Frontal cortex (tissue), 4 donors: ENCODE measurements at places on chromosomes 7 and 10. TPM values are rescaled to one million over a fixed set of nuclear protein-coding genes. Genes with fewer than 3 reads are reported as not detected.

DNA sequence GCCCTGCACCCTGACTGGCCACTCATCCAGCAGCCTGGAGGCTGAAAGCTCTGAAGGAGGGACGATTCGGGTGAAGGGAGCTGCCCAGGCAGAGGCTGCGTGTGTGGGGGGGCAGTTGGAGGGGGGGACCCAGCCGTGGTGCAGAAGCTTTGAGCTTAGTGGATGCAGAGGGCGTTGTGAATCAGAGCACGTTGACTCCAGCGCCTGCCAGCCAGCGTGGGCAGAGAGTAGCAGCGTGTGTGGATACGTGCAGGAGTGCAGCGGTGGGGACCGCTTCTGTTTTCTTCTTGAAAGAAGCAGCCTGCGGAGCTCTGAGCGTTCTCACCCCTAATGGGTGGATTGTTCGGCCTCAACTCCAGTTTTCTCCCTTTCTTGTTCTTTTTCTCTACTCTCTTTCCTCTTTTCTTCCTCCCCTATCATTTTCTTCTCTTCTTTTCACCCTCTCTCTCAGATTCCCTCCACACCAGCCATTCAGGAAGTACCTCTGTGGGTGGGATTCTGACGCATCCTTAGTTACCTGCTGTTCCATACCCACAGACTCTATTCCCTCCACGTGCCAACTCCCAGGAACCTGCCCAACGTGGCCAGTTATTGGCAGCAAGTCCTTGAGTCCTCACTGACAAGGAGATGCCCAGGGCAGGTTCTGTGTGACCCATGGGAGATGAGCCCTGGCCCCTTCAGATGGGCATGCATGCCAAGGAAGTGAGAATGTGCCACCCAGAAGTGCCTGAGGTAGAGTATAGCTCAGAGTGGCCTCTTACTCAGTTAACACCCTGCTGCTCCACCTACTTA lies 47.4 kb downstream of the SORCS3 start:
- DNase-seq = peak; percentile 52

PPP1R3C gene
- total RNA-seq = 37.9 TPM

C10orf143 gene
- total RNA-seq = 0.41 TPM

DNA sequence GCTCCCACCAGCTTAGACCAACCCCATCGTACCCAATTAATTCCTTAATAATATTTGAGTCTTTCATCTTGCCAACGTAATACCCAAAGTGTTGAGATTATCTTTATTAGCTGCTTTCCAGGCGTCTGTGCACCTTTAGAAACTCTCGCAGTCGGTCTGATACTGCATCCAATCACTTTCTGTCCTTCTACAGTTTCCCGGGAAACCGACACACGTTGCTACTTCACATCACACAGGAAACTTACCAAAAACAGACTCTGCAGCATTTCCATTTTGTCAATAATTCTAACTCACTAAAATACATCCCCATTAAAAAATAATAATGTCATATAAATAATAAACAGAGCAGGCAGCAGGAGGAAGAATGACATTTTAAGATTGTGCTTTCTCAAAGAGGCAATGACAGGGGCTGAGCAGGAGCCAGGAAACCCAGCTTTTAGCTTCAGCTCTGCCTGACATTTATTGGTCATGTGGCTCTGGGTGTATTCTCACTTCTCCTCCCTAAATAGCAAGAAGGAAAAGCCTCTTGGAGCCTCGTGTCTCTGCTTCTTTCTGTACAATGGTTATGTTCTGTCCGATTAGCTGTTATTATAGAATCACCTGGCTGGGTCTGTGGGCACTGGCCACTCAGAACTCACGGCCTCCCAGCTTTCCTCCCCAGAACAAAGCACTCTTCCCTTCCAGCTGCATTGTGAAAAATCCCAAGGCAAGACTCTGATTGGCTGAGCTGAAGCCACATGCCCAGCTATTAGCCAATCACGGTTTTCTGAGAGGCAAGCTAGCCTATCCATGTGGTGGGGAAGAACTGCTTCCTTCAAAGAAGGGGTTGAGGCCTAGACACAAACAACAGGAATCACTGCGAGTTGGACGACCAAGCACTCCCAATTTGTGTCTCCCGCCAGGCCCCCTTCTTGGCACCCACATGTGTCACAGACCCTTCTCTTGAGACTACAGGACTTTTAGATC lies 424.7 kb upstream of the FOXK1 start:
- no peak for DNase-seq

DNA sequence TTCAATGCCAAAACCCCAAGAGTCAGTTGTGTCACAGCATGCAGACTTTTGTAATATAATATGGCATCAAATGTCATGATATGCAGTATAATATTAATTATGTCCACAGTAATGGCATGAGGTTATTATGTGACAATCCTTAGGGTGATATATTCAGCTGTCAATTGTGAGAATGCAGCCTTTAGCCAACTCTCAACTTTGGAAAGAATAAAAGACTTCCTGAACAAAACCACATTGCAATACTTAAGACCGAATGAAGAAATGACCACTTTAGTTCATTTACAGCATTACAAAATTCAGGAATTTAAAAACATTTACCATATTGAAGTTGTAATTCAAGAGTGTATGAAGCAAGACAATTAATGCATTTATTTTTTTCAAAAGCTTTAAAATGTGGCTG lies 45.4 kb downstream of the CPVL start:
- no peak for DNase-seq

DNA sequence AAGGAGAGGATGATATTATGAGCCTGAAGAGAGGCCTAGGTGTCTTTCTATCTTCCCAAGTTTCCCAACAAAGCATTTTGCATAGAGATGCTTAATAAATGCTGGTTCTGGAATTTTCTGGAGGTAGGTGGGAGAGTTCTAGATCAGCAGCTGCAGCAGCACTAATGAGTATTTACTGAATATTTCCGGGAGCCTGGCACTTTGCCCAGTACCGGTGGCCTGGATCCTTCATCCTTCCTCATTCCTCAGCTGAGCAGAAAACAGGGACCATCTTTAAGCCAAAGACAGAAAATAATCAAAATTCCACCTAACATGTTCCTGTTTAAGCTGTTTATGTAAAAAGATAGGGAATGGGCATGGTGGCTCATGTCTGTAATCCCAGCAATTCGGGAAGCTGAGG lies 813.2 kb upstream of the AUTS2 start:
- no peak for DNase-seq

DNA sequence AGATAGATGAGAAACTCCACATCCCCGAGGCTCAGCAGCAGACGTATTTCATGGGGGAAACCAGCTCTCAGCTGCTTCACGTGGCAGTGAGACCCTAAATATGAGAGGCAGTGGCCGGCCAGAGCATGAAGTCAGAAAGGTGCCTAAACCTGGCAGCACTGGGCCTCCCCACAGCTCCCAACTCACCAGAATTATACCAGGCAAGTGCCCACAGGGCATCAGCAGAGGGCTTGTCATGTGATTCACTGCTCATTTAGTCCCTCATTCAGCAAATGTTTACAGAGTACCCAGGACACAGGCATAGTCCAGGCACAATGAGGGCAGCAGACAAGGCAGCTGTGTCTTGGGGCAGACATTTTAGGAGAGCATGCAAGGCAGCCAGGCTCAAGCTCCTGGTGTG lies 212.6 kb downstream of the PTPRN2 start:
- no peak for DNase-seq

DNA sequence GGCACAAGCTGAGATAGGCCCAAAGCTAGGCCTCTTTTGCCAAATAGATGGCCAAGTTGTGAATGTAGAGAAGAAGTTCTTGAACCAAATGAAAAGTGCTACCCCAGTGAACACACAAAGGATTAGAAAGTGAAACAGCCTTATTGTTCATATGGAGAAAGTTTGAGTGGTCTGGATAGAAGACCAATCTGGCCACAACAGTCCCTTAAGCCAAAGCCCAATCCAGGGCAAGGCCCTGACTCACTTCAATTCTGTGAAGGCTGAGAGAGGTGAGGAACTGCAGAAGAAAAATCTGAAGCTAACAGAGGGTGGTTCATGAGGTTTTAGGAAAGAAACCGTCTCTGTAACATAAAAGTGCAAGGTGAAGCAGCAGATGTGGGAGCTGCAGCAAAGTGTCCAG lies 18.7 kb upstream of the ATP6V0A4 start:
- DNase-seq = no peak

DNA sequence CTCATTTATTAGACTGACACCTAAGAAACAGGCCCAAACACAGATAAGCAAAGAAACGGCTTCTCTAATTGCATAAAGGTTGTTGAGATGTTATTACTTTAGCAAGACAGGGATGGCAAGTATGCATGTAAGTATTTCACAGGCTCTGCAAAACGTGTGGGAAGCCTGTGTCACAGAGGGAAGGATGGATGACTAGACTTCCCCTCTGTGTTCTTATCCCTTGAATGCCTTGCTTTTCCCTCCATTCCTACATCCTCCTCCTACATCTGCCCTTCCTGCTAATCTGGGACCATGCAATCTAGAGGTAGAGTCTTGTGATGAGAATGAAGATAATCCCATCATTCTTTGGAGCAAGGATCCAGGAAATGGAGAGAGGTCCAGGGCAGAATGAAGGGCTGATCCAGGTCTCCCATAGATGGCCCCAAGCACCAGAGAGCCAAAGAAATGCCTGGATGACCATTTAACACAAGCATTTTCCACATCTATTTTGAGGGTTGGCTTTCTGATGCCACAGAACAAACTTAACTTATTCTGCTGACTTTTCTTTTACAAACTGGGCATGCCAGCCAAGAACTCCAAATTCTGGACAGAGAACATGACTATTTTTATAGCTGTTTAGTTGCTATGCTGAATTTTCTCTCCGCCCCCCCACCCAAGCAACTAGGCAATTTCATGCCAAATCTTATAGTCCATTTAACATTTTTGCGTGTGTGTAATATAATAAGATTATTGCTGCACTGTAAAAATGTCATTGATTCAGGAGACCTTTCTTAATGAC lies 48.1 kb downstream of the NRP1 start:
- DNase-seq = no peak

EPDR1 gene
- 20.0 TPM for total RNA-seq

- no peak for DNase-seq
These were observed 23.0 kb upstream of the KLF6 start for GRCh38 chr10:3807928-3808496.

PTPRN2 gene
- 52.2 TPM for total RNA-seq

- DNase-seq = no peak
These were observed 28.1 kb upstream of the JAKMIP3 start for GRCh38 chr10:132037676-132037975.

GRCh38 chr7:50409856-50410745 lies 40.0 kb downstream of the FIGNL1 start:
- no peak for DNase-seq

- no peak for DNase-seq
These were observed 223.1 kb upstream of the INHBA start for GRCh38 chr7:41925946-41926345.

DNA sequence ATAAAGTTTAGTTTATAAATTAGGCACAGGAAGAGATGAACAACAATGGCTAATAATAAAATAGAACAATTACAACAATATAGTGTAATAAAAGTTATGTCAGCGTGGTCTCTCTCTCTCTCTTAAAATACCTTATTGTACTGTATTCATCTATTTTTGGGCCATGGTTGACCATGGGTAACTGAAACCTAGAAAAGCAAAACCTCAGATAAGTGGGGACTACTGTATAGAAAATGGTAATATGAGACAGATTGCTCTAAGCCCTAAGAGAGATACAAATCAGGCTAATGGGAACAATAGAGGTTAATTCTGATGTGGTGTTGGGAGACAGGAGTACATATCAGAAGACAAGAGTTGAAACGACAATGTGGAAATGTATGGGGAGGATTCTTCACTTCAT lies 86.2 kb downstream of the ZNF365 start:
- DNase-seq = no peak

DNA sequence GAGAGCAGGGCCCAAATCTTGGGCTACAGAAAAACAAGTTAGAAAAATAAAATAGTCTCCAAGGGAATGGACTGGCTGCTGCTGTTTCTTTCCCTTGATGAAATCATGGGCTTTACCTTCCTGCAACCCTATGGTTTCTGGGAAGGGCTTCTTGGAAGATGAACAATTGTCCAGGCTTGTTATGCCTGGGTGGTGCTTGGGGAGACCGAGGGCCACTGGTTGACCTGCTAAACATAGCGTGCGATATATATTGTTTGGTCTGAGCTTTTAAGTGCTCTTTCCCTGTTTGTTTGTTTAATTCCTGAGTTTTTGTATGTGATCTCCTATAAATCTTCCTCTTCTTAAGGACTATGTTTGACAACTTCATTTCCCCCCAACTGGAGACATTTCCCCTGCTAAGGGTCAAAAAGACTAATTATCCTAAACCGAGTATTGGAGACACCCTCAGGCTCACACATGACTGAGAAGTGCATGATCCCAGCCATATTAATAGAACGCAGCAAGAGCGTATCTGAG lies 37.9 kb downstream of the SLC25A28 start:
- DNase-seq = no peak

DNA sequence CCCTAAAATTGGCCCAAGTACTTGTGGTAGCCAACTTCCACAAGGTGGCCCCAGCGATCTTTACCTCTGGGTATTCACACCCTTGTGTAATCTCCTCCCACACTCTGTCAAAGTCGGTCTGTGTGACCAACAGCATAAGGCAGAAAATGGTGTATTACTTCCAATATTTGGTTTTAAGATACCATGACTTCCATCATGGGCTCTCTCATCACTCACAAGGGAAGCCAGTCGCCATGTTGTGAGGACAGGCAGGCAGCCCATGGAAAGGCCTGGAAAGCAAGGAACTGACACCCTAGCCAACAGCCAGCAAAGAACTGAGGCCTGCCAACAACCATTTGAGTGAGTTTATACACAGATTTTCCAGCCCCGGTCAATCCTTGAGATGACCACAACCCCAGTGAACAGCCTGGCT lies 91.0 kb upstream of the KMT2E start:
- peak; percentile 33 for DNase-seq

DNA sequence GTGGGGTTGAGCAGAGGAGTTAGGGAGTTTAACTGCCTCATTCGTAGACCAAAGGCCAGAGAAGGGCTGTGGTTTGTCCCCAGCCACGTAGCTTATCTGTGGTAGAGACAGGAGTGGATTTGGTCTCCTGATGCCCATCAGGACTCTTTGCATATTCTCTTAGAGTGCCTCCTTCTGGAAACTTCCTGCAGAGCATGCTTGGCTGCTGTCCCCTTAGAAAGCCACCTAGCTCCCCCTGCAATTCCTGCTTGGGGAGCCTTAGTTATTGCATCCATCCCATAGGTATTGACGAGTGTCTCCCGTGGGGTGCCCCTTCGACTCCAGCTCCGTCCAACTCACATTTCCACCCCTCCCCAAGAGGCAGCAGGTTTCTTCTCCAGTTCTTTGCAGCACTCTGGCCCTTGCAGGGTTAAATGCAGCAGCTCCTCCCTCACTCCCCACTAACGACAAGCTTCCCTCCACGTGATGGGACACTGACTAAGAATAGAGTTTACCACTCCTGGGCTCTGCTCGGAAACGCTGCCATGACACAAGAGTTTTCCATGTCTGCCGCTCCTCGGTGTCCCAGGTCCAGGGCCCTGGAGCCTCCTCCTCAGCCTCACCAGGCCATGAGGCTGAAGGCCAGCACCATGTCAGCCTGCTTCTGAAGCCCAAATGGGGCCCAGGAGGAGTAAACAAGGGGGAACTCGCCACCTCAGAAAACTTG lies 147.8 kb upstream of the UNC5B start:
- no peak for DNase-seq
